SK-MEL-5 (cell line): ENCODE measurements at places on chromosomes 7 and 10. TPM values are rescaled to one million over a fixed set of nuclear protein-coding genes. Genes with fewer than 3 reads are reported as not detected.

GRCh38 chr7:65371468-65371867 lies 2.2 kb upstream of the ZNF92 start:
- peak; percentile 60 for DNase-seq

DNA sequence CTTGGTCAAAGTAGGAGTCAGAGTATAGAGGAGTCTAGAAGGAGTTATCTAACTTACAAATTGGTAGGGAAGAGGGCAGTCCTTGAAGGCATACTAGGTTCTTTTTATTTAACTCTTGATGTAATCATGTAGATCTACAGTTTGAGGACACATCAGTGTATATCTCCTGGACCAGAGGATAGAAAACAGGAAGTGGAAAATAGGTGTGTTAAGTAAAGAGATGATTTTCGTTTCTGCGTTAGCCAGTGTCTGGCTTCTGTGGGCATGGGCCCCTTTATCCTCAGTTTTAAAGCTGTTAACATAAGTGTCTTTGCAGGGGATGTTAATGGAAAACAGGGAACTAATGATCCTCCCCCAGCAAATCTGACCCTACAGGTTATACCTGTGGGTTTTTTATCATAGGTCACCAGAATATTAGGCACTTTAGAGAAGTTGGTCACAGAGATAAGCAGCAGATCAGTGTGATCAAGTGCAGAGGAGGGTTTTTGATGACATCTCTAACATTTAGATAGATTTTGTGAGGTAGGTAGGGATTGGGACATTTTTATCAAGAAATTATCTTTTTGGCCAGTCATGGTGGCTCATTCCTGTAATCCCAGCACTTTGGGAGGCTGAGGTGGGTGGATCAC lies 58.6 kb upstream of the PRSS1 start:
- no peak for DNase-seq

Gene ITIH5
- total RNA-seq: 14.2 and 15.5 TPM in 2 replicates

GRCh38 chr10:59340285-59340684 lies 22.1 kb downstream of the FAM13C start:
- DNase-seq: no peak

GRCh38 chr10:104505521-104506042 lies 135.5 kb upstream of the SORCS3 start:
- DNase-seq: no peak

DNA sequence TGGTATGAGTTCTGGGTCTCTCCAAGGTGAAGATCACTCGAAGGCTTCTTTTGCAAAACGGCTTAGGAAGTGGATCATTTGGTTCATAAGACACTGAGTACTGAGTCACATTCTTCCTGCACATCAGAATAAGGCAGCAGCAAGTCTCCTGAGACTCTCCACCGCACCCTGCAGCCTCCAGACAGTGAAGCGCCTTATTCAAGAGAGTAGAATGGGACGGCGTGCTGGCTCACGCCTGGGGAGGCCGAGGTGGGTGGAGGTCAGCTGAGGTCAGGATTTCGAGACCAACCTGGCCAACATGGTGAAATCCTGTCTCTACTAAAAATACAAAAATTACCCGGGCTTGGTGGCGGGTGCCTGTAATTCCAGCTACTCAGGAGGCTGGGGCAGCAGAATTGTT lies 70.3 kb downstream of the C10orf143 start:
- DNase-seq: no peak

DNA sequence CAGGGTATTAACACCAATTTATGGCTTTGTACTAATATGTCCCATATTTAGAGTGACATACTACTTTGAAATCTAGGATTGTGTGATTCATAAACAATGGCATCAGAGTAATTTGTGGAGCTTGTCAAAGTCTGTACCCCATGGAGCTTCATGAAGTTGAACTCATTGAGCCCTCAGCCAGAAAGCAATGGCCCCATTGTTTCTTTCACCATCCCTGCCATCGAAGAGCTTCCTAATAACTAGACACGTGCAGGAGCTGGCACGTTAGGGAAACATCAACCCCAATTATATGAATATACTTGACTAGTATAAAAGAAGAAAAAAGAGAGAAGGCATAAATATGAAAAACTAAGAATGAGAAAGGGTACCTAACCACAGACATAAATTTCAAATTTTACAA lies 206.6 kb downstream of the CXCL12 start:
- no peak for DNase-seq

Gene ADAMTS14
- 0.16 TPM in 2 replicates for total RNA-seq
